ENCODE measurements at places on chromosomes 5 and 9.

GRCh38 chr5:1524799-1525623 lies 1.3 kb upstream of the LPCAT1 start:
- DNase-seq = no peak

- peak; percentile 73 for DNase-seq
These were observed 795 bp upstream of the PJA2 start for GRCh38 chr5:109410389-109411148.

DNA sequence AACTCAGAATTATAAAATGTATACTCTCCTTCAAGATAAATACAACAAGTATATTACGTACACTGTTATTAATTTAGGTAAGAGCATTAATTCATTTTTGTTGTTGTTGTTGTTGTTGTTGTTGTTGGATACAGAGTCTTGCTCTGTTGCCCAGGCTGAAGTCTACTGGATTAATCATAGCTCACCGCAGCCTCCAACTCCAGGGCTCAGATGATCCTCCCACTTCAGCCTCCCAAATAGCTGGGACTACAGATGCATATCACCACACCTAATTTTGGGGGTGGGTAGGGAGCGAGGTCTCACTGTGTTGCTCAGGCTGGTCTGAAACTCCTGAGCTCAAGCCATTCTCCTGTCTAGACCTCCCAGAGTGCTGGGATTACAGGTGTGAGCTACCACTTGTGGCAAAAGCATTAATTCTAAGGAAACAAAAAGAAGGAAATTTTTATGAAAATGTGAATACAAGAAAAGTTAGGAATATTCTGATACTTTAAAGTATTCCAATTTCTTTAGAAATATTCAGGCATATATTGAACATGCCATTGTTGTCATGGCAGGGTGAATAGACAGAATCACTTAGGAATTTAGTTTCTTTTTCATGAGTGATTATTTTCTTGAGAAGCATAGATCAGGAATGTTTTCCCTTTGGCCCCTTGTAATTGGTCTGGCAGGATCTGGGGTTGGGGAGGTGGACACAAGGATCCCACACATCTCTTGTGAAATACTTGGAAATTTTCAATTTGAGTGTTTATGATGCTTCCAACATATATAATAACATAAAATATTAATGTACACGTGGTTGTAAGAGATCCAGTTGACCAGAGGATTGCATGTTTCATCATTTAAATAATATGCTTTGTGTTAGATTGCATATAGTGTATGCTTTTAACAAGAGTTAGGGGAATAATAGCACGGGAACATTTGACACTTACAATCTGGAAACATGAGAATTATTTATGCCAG lies 263.6 kb downstream of the FANCC start:
- no peak for DNase-seq

DNA sequence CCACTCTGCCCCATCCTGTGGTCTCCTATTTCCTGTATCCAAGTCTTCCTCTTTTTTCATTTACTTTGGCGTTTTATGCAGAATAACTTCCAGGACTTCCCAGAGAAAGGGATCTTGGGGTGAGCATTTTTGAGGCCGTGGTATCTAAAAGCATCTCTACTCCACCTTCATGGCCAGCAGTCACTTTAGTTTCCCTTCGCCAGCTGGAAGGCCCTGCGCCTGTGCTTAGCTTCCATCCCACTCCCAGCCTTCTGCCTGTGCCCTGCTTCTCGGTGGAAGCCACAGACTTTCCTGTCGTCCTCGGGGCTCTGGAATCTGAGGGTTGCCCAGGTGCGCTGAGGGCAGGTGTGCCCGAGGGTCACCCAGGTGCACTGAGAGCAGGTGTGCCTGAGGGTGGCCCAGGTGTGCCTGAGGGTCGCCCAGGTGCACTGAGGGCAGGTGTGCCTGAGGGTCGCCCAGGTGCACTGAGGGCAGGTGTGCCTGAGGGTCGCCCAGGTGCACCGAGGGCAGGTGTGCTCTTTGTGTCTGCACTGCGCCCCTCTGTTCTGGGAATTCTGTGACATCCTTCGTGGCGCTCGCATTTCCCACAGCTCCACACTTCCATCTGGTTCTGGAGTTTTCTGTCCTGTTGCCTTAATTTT lies 32.4 kb upstream of the LRRC14B start:
- DNase-seq = no peak

- DNase-seq = no peak
These were observed 255.0 kb upstream of the IRX2 start for GRCh38 chr5:3006526-3006925.

GRCh38 chr9:76810377-76810957 lies 46.2 kb downstream of the PCA3 start:
- peak; percentile 76 for DNase-seq

DNA sequence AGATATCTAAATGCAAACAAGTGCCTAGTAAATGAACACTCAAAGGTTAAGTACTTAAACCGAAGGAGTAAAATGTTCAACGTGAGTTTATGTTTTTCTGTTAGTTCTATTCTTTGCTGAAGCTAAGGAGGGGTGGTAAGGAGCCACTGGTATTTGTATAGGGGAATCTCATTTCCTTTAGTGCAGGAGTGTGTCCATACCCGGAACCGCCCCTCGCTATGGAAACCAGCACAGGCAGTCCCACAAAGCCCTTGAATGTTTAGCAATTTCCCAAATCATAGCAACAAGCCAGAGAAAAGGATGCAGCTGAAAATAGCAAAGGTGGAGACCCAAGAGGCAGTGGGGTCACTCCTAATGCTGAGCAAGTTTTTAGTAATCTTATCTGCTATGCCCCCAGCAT lies 78.8 kb upstream of the STK32A start:
- DNase-seq = no peak

GRCh38 chr9:83596899-83597504 lies 25.9 kb upstream of the IDNK start:
- peak; percentile 53 for DNase-seq

DNA sequence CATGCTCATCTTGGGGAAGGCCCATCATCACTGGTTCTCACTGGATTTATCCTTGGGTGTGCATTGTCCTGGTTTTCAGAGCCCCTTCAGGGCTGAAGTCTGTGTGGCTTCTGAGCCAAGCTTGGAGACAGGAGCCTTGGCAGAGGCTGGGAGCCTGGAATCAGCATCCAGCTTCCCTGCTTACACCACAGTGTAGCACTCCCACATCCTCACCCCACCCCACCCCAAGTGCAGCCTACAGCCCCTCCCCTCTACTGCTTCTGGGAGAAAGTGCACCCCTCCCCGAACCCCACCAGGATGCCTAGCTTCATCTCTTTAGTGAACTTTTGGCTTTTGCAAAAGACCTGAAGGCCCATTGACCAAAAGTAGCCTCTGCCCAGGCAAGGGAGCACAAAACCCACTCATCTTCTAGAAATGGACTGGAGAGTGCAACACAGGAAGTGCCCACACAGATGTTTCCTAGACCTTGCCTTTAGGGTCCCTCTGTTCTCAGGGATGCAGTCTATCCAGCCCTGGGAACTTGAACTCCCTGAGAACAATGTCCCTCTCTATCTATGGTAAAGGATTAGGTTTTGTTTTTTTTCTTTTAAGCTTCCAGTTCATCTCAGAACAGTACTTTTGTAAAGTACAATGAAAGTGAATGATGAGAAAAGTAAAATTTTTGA lies 189.7 kb downstream of the PALM2AKAP2 start:
- no peak for DNase-seq

GRCh38 chr5:40831346-40832210 lies 3.4 kb downstream of the RPL37 start:
- no peak for DNase-seq

DNA sequence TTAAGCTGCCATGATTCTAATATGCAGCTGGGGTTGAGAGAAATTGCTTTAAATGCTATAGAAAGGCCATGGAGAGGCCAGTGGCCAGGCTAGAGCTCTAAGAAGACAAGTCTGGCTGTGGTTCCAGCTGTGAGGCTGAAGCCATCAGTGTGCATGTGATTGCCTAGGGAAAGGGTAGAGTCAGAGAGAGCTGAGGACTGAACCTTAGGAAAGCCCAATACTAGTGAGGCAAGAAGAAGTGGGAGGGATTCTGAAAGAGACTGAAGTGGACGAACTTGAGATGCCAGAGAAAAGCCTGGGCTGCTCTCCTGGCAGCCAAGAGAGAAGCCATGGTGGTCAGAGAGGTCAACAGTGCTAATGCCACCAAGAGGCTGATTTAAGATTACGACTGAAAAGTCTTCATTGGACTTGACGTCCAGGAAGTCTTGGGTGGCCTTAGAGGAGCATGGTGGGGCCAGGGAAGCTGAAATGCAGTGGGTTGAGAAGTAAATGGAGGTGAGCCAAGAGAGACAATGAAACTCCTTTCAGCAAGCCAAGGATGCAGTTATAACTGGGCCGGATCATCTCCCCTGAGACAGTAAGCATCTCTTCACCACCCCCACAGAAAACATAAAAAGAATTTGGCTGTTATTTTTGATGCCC lies 133.2 kb downstream of the TMEM174 start:
- no peak for DNase-seq
